ENCODE measurements at places on chromosomes 5 and 9.

DNA sequence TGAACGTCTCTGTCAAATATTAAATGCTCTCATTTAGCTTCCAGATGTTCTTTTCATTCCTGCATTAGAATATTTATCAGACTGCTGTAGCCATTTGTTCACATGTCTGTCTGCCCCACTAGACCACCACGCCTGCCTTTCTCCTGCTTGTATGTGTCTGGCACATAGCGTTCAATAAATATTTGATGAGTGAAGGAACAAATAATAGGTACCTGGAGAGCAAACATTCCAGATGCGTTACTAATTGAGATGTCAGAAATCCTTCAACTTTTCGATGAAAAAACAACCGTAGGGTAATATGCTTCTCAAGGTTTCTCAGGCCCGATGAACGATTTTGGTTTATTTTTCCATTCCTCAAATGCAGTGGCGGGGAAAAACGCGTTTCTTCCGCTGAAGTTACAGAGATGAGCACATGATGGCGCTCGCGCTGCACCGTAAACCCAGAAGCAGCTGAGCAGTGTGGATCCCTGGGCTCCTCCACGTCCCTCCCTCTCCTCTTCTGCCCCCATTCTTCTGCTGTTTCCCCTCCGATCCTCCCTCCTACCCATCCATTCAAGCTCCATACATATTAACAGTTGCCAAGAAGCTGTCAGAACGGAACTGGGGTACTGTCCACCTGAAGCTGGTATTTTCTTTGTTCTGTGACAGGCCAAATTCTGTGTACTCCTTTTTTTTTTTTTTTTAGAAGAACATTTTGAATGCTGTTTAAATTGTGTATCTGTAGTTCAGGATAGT lies 245.4 kb downstream of the MPDZ start:
- H3K27me3 ChIP-seq = no peaks in the 10 kb centered on the region
- H3K4me1 ChIP-seq = no peaks in the 10 kb centered on the region
- H3K36me3 ChIP-seq = no peaks in the 10 kb centered on the region
- H3K4me3 ChIP-seq = peak overlapping the region; percentile 37
- peak overlapping the region; percentile 67 for H3K27ac ChIP-seq

DNA sequence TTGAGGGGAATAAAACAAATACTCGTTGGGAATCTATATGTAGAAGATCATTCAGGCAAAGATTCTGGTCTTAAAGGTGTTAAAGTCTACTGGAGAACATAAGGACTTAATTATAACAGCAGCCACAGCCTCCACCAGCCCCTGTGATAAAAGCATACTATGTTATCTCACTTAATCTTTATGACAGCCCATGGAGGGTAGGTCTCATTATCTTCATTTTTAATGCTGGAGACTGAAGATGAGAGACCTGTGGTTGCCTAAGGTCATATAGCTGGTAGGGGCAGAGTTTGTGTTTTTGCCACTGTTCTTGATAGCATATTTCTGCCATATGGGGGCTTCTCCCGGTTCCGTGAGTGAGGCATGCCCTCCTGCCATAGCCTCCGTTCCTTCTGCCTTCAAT lies 88.7 kb downstream of the TRIO start:
- H3K4me3 ChIP-seq = no peak overlapping the region
- H3K4me1 ChIP-seq = no peaks in the 10 kb centered on the region
- no peaks in the 10 kb centered on the region for H3K36me3 ChIP-seq
- H3K27me3 ChIP-seq = no peaks in the 10 kb centered on the region
- no peak for DNase-seq
- no peak overlapping the region for H3K27ac ChIP-seq

GRCh38 chr9:74035786-74036185 lies 461.3 kb upstream of the RORB start:
- H3K4me3 ChIP-seq = no peak overlapping the region
- no peak overlapping the region for H3K27ac ChIP-seq
- H3K27me3 ChIP-seq = no peaks in the 10 kb centered on the region
- no peaks in the 10 kb centered on the region for H3K4me1 ChIP-seq

DNA sequence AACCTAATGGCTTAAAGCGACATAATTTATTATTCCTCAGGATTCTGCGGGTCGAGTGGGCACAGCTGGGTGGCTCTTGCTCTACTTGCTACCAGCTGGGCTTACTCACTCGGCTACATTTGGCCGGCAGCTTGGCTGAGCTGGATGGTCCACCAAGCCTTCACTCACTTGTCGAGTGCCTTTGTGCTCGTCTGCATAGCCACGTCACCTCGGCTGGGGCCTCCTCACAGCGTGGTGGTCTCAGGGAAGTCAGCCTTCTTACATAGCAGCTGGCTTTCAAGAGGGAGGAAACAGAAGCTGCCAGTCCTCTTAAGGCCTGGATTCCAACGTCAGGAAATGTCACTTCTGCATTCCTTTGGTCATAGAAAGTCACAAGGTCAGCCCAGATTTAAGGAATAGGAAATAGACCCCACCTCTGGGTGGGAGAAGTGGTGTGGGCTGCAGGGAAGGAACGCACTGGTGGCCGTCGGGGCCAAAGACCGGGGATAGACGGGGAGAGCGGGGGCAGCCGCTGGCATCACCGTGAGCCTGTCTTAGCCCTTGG lies 75.1 kb upstream of the RUFY1 start:
- H3K4me3 ChIP-seq = no peak overlapping the region
- no peak overlapping the region for H3K27ac ChIP-seq
- no peaks in the 10 kb centered on the region for H3K27me3 ChIP-seq
- DNase-seq = no peak

- H3K4me1 ChIP-seq = no peaks in the 10 kb centered on the region
- H3K4me3 ChIP-seq = no peak overlapping the region
- H3K36me3 ChIP-seq = no peaks in the 10 kb centered on the region
- DNase-seq = peak; percentile 68
- H3K27ac ChIP-seq = no peak overlapping the region
Measured at GRCh38 chr5:102481054-102481715, 17.6 kb downstream of the SLCO6A1 start.

GRCh38 chr9:71795097-71795813 lies 26.9 kb upstream of the CEMIP2 start:
- no peaks in the 10 kb centered on the region for H3K27me3 ChIP-seq
- H3K4me1 ChIP-seq = no peaks in the 10 kb centered on the region
- DNase-seq = no peak
- H3K36me3 ChIP-seq = no peaks in the 10 kb centered on the region
- H3K27ac ChIP-seq = no peak overlapping the region

GRCh38 chr5:159955056-159955624 lies 38.9 kb downstream of the ADRA1B start:
- no peak overlapping the region for H3K27ac ChIP-seq
- H3K27me3 ChIP-seq = no peaks in the 10 kb centered on the region
- H3K36me3 ChIP-seq = no peaks in the 10 kb centered on the region
- H3K4me1 ChIP-seq = no peaks in the 10 kb centered on the region

GRCh38 chr5:9301200-9301599 lies 244.7 kb downstream of the SEMA5A start:
- H3K4me3 ChIP-seq = no peak overlapping the region
- no peaks in the 10 kb centered on the region for H3K4me1 ChIP-seq
- no peak for DNase-seq

DNA sequence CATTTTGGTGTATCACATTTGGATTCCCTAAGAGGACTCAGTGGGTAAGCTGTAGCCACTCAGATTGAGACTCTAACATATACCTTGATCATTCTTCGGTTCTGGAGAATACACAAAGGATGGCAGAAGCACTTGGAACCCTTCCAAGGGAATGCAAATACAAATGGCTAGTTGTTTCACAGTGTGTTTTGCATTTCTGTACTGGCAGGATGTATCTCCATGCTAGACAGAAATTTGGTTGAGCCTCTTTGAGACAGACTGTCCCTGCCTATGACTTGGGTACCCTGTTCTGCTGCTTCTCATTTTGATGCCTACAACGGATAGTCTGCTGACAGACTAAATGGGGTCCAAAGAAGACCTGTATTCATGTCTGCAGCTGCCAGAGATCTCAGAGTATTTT lies 273.5 kb downstream of the TMEM38B start:
- no peak overlapping the region for H3K4me3 ChIP-seq
- H3K27me3 ChIP-seq = no peaks in the 10 kb centered on the region
- no peak for DNase-seq
- H3K4me1 ChIP-seq = no peaks in the 10 kb centered on the region
- H3K27ac ChIP-seq = no peak overlapping the region
- H3K36me3 ChIP-seq = no peaks in the 10 kb centered on the region

- H3K27me3 ChIP-seq = no peaks in the 10 kb centered on the region
- H3K36me3 ChIP-seq = no peaks in the 10 kb centered on the region
- H3K4me3 ChIP-seq = no peak overlapping the region
- H3K27ac ChIP-seq = no peak overlapping the region
Measured at GRCh38 chr9:27398982-27399653, 102.2 kb upstream of the EQTN start.

DNA sequence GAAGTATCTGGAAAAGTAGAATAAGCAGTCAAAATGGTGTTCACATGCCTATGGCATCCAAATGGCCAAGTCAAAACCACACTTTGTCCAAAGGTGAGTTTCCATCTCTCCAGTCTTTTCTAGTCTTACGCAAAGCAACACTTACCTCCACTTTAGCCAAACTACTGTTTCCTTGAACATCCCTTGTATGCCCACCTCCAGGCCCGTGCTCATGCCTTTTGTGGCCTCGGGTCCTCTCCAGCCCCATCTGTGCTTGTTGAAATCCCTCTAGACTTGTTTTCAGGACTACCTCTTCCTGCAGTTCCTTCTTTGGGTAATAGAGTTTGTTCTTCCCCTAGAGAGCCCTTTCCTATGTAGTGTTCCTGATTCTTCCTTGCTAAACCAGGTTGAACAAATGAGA lies 61.0 kb downstream of the ANGPTL2 start:
- H3K4me1 ChIP-seq = peaks cover 19% of the 10 kb centered on the region
- H3K27ac ChIP-seq = no peak overlapping the region
- DNase-seq = no peak
- peaks cover 7% of the 10 kb centered on the region for H3K36me3 ChIP-seq
- H3K4me3 ChIP-seq = no peak overlapping the region

DNA sequence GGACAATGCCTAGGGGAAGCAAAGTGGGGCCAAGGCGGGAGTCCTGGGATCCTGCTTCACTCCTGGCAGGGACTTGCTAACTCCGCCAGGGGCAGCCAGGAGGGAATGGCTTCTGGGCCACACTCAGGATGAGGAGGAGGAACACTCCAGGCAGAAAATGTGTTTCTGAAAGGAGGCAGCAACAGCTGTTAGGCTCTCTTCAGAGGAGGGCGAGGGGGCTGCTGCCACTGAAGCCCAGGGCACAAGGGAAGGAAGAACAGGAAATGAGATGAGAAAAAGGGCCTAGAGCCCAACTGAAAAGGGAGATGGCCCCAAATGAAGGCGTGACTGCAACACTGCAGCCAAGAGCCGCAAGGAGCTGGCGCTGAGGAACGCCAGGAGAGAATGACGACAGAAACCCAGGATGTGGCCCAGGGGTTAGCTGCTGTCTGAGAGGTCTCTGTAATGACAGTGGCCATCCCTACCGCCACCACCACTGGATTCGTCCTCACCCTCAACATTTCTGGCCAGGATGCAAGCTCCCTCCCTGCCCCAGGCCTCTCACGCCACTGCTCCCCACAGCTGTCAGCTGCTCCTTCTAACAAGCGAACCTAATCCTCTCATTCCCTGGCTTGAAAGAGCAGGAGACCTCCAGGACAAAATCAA lies 15.8 kb downstream of the PSMB7 start:
- peaks cover 19% of the 10 kb centered on the region for H3K36me3 ChIP-seq
- no peak overlapping the region for H3K4me3 ChIP-seq
- H3K27ac ChIP-seq = peak overlapping the region; percentile 50
- peaks cover 23% of the 10 kb centered on the region for H3K4me1 ChIP-seq
- DNase-seq = no peak
